ENCODE measurements at places on chromosomes 3 and 15. TPM values are rescaled to one million over a fixed set of nuclear protein-coding genes. Genes with fewer than 3 reads are reported as not detected.

DNA sequence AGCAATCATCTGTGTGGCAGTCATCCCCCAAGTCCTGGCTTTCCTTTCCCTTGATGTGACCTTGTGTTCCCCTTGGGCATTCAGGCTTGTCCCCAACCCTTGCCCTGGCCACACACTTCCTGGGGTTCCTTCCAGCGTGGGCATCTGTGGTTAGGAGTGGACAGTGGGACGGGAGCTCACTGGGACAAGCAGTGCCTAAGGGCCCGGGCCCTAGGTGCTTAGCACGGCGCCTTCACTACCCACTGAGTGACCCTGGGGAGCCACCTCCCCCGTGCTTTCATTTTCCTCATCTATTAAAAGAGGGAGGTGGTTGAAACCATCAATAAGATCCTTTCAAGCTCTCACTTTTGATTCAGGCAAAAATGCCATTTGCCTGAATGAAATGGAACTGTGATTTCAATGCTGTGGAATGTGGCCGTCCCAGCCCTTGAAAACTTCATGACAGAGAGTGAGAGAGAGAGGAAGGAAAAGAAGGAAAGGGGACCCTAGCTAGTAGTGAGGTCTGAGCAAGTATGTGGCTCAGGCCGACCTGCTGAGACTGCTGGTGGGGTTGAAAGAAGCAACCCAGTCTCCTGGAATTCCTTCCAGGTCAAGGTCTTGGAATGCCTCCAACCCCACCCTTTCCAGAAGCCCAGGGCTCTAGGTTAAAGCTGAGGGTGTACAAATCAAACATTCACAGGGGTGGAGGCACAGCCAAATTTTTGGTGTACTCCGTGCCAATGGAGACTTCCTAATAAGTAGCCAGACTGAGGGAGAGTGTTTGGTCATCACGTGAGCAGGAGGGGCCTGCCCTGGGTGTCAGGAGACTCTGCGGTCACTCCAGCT is 302.9 kb downstream of the TLE3 start:
- no peak for DNase-seq

DNA sequence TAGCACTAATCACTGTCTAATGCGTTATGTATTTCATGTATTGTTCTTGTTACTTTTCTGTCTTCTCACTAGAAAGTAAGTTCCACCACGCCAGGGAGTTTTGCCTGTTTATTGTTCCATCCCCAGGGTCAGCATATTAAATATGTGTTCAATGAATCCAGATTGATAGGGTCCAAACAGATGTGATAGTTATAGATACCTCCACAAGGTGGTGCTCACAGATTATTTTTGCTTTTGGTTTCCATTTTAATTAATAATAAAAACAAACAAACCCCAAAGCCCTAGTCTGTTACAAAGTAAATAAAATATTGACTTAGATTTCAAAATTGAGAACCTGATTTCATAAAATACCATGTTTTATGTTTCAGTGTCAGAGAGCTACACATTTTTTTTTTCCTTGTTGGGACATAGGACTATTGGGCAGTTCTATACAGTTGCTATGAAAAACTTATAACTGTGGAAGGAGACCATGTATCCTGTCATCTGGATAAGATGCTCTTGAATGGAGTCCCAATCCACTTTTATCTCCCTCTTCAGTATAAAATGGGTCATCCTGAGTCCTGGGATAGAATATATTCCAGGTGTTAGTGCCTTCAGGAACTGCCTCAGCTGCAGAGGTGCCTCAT is 12.4 kb downstream of the OTOL1 start:
- no peak for DNase-seq

- DNase-seq = peak; percentile 13
Observed at GRCh38 chr15:51623386-51623938, 891 bp upstream of the DMXL2 start.

DNA sequence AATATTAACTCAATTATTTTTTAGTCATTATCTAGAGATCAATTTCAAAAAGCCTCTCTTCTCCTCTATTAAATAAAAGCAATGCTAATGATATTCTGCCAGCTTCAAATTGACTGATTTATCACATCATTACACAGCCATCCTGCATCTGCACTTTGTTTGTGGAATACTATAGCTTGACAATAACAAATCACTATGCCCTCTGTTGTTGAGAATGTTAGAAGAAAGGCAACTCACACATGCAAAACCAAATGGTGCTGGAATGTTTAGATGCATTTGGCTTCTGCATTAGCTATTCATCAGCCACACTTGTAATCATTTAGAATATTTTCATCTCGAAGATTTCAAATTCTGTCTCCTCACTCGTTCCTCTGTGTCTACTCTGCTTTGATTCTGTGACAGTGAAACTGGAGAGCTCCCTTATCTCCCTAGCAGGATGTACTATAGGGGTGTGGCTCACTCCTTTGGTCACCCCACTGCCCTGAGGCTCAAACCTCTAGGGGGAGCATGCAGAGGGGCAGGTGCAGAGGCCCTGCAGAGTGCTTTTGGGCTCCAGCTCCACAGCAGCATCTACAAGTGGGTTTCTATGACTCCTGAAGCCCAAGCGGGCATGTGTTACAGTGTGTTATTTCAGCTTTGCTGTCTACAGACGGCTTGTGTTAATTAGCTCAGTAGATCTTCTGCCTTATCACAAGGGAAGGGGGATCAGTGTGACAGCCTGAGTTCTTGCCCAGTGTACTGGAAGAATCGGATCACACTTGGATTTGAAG is 454.1 kb upstream of the BCHE start:
- DNase-seq = no peak

DNA sequence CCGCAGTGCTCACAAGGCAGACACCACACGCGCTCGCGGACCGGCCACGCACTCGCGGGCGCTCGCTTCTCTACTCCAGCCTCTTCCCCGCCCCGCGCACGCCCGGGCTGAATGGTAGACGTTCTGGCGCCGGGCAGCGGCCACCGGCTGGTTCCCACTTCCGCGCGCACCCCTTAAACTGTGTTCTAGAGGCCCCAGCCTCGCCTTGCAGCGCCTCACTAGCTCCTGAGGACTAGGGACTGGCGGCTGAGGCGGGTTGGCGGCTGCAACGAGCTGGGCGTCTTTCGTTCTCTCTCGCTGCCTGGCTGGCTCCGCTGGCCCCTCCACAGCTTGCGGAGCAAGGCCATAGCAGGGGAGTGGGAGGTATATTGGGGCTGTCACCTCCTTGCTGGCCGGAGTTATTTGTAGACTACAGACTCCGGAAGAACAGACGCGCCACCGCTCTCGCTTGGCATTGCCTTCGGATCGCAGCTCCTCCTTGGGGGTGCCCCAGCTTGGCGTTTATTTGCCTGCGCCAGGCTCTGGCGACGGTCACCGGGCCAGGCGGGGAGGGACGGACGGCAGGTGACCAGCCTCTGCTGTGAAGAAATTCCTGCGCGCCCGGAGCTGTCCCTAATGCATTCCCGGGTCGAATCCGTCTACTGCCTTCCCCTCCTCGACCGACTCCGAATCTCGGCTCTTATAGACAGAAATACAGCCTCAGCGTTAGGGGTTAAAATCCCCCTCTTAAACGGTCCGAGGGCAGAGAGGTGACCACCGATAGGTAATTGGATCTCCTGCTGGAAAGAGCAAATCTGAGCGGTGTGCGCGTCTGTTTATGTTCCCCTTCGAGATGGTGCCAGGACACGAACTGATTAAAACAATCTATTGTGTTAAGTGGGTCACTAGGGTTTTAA is 1.3 kb downstream of the GREM1 start:
- DNase-seq = no peak

- no peak for DNase-seq
Observed at GRCh38 chr15:52351206-52351908, 55.8 kb upstream of the MYO5C start.

- DNase-seq = no peak
Observed at GRCh38 chr3:117003501-117003900, 293.9 kb downstream of the TUSC7 start.

- no peak for DNase-seq
Observed at GRCh38 chr3:139530717-139531116, 8.8 kb downstream of the RBP1 start.

ISLR gene
- 94.5 TPM for polyA plus RNA-seq

MUC13 gene
- polyA plus RNA-seq = 0.16 TPM

TRH gene
- 0.45 TPM for polyA plus RNA-seq

Measured in left renal cortex interstitium (tissue), 4 donors.